WTC11 (cell line): ENCODE measurements at places on chromosomes 6 and 20.

GRCh38 chr6:137867685-137868509, 838 bp downstream of the TNFAIP3 start:
- DNase-seq: peak; percentile 21

GRCh38 chr6:3523966-3524365, 67.1 kb upstream of the SLC22A23 start:
- DNase-seq: no peak

- DNase-seq: no peak
Measured at GRCh38 chr20:20317195-20317594, 50.7 kb upstream of the INSM1 start.

DNA sequence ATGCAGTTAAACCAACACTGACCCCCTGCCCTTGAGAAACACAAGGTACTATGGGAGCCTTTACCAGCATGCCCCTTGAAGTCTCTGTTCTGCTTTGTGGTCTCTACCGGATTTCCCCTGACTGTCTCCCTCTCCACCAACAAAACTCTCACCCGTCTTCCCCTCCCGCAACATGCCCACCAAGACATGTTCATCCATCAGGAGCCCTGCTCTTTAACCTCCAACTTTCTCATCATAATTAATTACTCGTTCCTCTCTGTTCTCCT, 1.1 kb downstream of the ZNF165 start:
- no peak for DNase-seq

GRCh38 chr6:122393351-122393896, 6.0 kb upstream of the HSF2 start:
- no peak for DNase-seq

GRCh38 chr20:32476684-32477593, 108.2 kb downstream of the NOL4L start:
- DNase-seq: no peak

DNA sequence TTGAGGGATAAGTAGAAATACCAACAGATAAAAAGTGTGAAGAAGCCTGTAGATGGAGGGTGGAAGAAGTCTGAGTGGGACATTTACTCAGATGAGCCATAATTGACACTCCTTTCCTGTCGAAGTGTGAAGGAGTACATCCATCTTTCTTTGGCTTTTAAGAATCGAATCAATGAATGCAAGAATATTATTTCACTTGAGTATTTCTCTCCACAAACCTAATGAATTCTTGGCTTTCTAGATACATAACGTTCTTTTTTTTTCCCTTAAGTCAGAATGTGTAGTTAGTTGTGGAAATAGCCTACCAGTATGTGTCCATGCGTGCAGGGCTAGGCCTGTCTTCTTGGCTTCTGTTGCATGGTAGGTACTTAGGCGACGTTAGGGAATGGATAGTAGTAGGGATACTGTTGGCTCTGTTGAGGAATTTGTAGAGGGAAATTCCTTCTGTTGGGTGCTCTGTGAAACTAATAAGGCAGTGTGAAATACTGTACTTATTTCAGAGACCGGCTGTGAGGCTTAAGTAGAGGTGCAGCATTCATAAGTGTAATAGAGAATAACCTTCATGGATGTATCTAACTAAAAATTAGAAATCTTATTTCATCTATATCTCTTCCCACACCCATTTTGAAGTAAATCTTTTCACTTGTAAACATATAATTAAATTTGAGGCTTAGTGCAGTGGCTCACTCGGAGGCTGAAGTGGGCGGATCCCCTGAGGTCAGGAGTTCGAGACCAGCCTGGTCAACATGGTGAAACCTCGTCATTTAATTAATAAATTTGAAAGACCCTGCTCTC, 1.5 kb downstream of the RPS18 start:
- DNase-seq: no peak
